Activated CD4-positive, CD25-positive, alpha-beta regulatory T cell treated with anti-CD3 and anti-CD28 coated beads, Interleukin-2, amount 50 U/mL, for 72 hours (primary cell): ENCODE measurements at places on chromosomes 4 and X.

GRCh38 chrX:148768296-148768695, 267.9 kb downstream of the AFF2 start:
- no peak for DNase-seq

DNA sequence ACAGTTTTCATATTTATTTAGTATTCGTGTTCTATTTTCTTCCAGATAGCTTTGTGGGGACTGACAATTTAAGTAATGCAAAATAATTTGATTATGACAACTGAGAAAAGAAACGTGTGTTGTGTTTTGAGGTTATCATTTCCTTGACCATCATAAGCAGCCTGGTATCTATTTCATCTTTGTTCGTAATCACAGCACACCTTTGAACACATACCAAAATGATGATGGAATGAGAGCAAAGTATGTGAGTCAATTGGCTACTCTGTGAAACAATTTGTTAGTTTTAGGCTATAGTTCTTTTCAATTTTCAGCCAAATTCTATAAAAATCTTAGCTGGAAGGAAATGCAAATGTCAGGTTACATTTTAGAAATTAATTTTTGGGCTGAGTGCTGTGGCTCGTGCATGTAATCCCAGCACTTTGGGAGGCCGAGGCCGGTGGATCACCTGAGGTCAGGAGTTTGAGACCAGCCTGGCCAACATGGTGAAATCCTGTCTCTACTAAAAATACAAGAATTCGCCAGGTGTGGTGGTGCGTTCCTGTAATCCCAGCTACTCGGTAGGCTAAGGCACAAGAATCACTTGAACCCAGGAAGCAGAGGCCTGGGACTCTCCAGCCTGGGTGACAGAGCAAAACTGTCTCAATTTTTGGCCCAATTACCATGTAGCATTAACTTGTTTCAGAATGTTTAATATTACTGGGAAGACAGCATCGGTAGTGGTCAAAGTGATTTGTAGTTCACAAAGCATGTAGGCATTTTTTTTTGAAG, 1.1 kb upstream of the DUSP21 start:
- no peak for DNase-seq

GRCh38 chr4:5863461-5864113, 29.3 kb downstream of the CRMP1 start:
- peak; percentile 40 for DNase-seq

GRCh38 chrX:153874085-153874365, 11.9 kb downstream of the L1CAM start:
- DNase-seq, result no peak

DNA sequence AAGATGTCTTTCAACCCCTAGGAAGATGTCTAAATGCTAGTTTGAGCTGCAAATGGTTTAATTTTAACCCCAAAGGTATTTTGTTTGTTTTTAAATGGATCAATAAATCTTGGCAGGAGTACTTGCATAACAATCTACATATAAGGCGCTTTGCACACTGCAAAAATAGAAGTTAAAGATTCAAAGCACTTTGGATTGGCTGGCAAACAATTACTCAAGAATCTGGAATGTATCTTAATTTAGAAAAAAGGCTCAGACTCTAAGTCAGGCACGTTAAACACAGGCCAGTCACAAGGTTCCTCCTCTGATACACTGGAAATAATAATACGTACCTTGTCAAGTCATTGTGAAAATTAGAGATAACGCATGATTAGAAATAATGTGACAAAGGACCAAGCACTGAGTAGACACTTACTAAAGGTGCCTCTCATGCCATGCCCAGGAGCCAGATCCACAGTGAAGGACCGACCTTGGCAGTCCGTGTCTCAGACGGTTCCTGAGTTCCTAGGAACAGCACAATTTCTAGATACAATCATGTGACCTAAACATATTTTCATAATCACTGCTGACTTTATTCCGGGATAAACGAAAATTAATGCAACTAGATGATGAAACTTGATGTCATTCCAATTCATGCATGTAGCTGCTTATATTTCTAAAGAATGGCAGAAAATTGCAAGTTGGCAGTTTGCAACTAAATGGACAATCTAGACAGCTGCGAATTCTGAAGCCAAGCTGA, 49.6 kb downstream of the PROM1 start:
- no peak for DNase-seq

DNA sequence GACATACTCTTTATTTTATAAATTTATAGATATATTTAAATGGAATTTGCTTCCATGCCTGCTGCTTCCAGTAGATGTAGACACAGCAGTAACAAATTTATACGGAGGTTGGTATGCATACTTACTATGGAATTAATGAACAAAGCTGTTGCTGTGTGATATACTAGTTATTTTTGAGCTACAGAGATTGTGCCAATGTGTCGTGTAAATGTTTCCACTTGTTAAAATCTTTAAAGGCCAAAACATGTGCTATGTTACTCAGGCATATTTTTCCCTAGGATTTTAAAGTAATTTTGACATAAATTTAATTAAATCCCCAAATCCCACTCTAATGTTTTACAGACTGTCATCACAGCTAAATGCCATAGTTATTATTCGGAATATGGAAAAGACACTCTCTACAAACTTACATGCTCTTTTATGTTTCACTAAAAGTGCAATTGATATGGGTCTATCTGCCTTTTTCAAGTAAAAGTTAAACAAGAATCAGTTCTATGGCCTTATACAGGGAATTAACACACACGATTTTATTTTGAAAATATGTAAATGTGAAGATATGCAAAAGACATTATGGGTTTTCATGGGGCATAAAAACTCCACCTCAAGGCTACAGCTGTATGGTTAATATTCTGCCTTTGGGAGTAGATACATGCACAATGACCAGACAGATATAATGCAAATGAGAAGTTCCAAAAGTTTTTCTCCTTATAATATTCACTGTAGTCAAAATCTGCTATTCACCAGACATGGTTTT, 256.8 kb downstream of the FSTL5 start:
- no peak for DNase-seq

GRCh38 chr4:76147454-76148141, 599 bp downstream of the NUP54 start:
- peak; percentile 53 for DNase-seq

DNA sequence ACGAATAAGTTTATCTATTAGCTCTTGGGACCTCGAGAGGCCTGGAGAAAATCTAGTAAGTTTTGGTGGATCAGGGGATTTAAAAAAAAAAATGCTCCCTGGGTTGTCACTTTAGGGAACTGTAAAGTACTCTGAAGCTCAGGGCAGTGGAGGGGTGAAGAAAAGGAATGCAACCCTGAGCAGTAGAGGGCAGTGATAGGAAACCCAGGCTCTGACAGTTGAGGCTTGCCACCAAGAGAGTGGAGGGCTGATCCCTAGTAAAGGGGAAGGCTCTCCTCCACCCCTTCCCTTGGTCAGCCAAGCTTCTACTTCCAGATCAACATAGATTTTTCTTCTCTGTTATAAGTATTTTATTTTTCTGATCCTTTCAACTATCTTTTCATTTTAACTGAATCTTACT, 73.1 kb downstream of the FBXO8 start:
- DNase-seq, result no peak

DNA sequence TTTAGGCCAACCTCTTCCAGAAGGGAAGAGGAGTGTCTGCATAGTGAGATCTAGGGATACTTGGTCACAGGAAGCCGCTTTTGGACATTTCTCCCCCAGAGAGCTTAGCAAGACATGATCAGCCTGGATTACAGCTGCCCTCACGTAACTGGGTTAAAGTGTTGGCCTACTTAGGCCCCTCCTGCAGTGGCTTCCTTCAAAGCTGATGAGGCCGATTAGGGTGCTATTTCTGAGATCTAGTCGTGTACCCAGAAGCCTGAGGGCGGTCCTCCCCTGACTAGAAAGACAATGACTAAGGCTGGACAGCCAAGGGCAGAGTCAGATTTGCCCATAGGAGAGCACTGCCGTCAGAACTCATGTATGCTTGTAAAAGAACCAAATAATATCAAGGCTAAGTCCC, 135.0 kb downstream of the AMMECR1 start:
- DNase-seq, result no peak

DNA sequence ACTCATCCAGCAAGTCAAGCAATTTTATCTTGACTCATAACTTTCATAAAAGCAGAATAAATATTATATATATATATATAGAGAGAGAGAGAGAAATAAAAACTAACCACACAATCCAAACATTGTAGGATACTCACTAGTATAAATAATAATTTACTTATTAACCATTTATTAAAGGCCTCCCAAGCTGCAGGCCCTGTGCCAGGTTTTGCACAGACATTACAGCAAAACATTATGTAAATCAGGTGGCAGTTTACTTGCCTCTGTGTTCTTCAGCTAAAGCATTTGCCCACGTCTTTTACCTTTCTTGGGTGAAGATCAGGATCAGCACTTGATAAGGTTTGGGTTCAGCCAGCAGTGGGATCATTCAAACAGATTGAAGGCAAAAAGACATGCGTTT, 75.6 kb downstream of the CLDN22 start:
- DNase-seq, result no peak
